Stimulated activated CD4-positive, alpha-beta T cell treated with anti-CD3 and anti-CD28 coated beads, Interleukin-2, amount 100 ng/mL, for 48 hours (primary cell): ENCODE measurements at places on chromosomes 6 and 20.

DNA sequence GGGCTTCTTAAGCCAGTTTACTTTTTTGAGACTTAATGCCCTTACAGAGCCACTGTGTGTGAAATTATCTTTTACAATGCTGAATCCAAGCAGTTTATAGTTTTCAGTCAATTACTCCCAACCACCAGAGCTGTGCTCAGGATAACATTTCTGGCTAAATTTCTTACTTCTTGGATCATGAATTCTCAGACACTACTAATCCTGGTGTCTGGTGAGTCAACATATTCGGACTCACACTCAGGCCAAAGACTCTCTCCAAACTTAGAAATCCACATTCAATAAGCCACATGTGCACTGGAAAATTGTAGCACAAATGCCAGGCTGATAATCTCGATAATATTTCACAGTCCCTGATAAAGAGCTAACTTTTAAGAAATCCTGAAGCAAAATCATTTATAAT lies 49.0 kb downstream of the PTPRT start:
- DNase-seq, result no peak

GRCh38 chr20:33026779-33027759 lies 4.4 kb upstream of the BPIFB6 start:
- DNase-seq, result no peak

GRCh38 chr6:139117734-139118133 lies 17.1 kb upstream of the HECA start:
- no peak for DNase-seq

DNA sequence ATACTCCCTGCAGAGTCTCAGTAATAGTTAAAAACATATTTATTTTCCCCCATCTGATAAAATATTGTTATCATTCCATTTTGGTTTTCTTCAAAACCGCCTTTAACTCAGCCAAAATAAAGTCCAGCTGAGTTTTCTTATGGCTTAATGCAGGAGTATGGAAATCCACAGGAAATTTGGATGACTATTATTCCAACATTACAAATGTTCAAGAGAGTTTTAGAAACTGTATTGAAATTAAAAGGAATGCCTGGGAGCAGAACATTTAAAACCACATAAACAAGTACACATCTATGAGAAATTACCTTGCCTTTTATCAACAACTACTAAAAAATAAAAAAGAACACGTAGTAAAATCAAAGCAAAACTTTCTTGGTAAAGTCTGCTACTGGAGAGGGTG lies 45.7 kb downstream of the NCOA7 start:
- DNase-seq, result no peak

- no peak for DNase-seq
Measured at GRCh38 chr6:50449128-50449527, 264.2 kb upstream of the TFAP2D start.

DNA sequence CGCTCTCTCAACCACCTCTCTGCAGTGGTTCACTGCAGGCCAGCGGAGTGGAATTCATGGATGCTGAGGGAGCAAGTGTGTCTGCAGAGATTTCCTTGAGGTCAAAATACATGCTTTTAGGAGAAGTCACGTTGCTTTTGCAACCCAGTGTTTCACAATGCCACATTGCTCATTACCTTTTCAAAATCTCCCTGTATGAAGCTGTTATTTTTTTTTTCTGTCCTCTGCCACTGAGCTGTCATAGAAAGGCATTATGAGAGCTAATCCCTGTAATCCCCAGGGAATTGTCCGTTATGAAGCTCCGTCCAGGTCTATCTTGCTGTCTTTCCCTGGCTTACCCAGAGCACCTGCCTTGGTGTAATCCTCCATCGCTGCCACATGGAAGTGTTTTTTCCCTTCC lies 60.5 kb upstream of the SLC22A23 start:
- no peak for DNase-seq

GRCh38 chr20:38426006-38426897 lies 8.9 kb downstream of the SNHG17 start:
- no peak for DNase-seq

GRCh38 chr20:998231-998830 lies 3.8 kb downstream of the RSPO4 start:
- no peak for DNase-seq

- no peak for DNase-seq
Measured at GRCh38 chr6:129507059-129507807, 202.7 kb downstream of the ARHGAP18 start.

GRCh38 chr6:33953171-33953570 lies 149.4 kb upstream of the MLN start:
- no peak for DNase-seq

GRCh38 chr20:9500121-9500520 lies 14.3 kb upstream of the LAMP5 start:
- no peak for DNase-seq

DNA sequence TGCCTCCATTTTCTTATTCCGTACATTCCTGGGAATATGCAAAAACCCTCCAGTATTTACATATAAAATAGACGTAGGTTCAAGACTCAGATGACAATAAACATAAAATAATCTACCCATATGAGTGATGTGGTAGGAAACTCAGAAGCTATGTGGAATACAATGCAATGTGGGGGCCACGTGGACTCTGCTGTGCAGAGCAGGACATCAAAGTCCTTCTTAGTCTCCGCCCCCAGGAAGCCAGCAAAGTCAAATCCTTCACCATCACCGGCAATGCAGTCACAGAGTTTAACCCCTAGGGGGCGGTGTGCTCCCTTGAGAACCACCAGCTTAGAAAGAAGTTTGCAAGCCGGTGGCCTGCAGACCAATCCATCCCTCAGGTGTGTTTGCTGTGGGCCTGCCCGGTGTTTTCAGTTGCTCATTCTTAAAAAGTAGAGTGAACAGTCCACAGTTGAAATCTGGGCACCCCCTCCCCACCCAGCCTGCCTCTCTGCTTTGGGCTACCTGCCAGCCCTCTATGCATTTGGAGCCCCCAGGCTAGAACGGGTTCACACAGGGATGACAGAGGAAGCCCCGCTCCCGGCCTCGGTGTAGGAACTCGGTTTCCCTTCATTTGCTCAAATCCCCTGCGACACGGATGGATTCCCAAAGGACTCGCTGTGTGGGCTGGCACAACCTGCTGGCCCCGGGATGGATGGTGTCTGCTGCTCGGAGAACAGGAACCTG lies 59.9 kb downstream of the SULF2 start:
- DNase-seq, result peak; percentile 80

DNA sequence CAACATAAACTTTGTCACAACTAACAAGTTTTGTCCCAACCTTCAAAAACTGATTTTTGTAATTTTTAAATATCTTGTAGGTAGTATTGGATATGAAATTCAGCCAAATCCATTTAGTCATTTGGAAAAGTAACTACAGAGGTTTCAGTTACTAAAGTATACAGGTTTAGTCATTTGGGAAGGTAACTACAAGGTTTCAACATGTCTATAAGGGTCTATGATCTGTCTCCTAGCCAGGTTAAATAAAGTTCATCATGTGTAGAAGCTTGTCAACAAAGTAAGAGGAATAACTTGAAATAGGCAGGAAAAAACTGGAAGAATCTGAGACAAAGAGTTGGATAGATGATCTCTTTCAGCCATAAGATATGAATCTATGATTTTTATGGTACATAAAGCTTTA lies 229.8 kb downstream of the COL12A1 start:
- DNase-seq, result no peak

DNA sequence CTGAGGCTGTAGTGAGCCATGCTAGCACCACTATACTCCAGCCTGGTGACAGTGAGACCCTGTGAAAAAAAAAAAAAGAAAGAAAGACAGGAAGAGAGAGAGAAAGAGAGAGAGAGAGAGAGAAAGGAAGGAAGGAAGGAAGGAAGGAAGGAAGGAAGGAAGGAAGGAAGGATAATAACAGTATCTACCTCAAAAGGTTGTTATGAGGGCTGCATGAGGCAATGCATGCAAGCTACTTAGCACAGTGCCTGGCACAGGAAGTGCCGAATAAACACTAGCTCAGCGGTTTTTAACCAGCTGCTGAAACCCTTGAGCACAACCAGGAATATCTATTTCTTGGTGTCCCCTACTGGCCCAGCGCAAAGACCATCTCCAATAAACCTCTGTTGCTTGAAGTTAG lies 62.3 kb upstream of the TBC1D7 start:
- DNase-seq, result no peak

GRCh38 chr6:145241039-145241438 lies 494.3 kb downstream of the EPM2A start:
- DNase-seq, result no peak

- DNase-seq, result no peak
Measured at GRCh38 chr20:39534846-39535245, 572.7 kb downstream of the DHX35 start.

DNA sequence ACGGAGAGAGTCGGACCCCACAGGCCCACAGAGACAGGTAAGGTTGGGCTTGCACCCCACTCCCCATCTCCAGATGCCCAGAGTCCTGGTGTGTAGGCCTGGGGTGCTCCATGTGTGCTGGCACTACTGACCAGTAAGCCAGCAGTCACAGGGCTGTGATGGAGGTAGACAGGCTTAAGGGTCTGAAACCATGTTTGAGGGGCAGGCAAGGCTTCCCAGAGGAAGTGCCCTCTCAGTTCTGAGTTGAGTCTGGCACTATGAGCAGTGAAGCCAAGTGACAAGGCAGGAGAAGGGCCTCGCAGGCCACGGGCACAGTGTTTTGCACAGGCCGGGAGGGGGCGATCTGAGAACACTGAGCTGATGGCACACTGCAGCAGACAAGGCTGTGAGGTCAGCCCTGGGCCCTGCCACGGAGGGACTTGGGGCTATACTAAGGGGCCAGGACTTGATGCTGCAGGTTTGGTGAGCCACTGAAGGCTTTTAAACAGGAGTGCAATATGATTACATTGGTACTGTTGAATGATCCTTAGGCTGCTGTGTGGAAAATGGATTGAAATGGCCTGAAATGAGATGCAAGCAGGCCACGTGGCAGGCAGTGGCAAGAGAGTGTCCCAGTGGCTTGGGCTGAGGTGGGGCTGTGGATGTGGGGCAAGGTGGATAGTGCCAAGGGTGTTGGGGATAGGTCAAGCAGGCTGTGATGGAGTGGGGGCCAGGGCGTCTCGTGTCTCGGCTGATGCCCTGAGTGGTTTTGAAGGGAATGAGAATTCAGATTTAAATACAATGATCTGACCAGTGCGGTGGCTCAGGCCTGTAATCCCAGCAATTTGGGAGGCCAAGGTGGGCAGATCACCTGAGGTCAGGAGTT lies 20.3 kb downstream of the TTBK1 start:
- DNase-seq, result peak; percentile 68

- DNase-seq, result no peak
Measured at GRCh38 chr20:22921595-22922421, 113.3 kb upstream of the SSTR4 start.

GRCh38 chr6:836276-836853 lies 143.4 kb upstream of the EXOC2 start:
- DNase-seq, result no peak

GRCh38 chr20:57683287-57683686 lies 26.5 kb downstream of the PMEPA1 start:
- DNase-seq, result no peak

DNA sequence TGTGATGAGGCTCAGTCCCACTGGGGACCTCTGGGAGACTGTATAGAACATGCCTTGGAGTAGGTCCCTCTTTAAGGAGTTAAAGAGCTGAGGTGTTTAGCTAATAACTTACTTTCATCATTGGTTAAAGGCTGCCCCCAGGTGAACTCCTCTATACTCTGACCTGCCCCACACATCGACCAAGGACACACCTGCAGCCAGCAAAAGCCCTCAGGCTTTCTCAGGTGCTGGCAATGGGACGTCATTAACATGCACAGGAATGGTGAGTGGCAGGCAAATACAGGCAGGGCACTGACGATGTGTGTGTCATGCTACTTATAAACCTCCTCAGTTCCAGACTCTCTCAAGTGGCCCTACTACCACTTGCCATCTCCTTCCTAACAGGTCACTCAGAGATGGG lies 366.4 kb downstream of the KIF16B start:
- DNase-seq, result no peak

DNA sequence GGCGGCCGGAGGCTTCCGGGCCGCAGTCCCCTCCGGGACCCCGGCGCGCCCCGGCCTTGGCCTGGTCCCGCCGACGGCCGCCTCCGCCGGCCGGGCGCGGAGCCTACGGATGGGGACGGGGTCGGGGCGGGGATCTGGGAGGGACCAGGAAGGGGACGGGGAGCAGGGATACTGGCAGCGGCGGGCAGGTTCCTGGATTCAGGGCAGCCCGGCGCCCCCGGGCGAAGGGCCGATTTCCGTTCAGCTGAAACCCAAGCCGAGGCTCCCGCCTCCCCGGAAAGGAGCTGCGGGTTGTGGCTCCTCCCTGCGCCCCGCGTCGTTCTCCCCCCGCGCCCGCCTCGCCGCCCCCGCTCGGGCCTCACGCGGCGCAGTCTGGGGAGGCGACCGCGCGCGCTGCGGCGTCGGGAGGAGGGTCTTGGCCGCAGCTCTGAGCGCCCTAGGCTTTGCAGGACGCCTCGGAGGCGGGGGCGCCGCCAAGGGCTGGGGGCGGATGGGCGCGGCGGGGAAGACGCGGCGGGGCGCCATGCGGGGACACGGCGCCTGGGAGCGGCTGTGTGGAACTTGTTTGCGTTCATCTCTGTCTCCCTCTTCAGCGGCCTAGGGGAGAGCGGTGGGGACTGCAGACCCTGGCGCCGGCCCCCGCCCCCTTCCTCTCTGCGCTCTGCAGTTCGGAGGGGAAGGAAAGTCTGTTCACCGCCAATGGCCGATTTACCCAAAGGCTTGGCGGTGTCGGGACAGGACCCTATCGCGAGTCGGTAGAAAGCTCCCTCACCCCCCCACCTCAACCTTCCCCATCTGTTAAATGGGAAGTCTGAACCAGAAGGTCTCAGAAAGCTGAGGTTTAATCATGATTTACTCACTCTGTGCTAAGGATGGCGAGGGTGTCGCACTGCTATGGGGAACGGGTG lies 22.7 kb upstream of the TMEM181 start:
- no peak for DNase-seq

DNA sequence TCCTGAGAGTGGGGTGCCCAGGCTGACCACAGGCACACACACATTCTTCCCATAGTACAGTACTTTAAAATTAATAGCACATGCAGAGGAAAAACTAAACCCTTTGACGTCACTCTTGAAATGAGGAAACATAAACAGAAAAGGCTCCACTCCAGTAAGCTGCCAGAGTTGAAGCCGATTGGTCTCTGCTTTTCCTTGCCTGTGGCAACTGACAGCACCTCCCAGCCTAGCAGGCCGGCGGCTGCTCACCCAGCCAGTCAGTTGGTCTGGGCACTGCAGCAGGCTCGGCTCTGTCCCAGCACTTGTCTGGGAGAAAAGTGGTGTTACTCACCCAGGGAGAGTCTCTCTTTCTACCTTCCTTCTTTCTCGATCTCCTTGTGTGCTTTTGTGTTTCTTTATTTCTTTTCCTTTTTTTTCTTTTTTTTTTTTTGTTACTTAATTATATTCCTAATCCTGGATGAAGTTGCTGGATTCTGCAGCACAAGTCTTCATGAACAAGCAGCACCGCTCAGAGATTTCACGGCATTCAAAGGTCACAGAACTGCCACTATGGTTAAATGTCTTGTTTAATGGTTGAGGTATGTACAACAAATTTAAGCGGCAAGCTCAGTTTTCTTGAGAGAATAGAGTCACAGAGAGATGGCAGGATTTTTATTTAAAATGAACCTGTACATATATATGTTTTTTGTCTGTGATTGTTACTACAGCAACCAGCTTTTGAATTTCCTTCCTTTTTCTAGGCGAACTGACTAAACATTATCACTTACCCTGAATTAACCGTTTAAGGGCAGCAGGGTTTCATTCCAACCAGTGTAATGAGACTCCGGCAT lies at the start of gene PDE7B:
Gene PDE7B (plus strand): TSS at position 260 of the 830 bp plus-strand sequence.
- peak; percentile 29 for DNase-seq

- DNase-seq, result no peak
Measured at GRCh38 chr6:169620171-169621130, 81.4 kb downstream of the WDR27 start.

- no peak for DNase-seq
Measured at GRCh38 chr20:9031991-9032390, 36.9 kb upstream of the PLCB4 start.

GRCh38 chr6:14263881-14264424 lies 146.4 kb downstream of the CD83 start:
- no peak for DNase-seq
